Dorsolateral prefrontal cortex (tissue), 122 donors: ENCODE measurements at places on chromosomes 3 and 15. TPM values are rescaled to one million over a fixed set of nuclear protein-coding genes. Genes with fewer than 3 reads are reported as not detected.

GRCh38 chr3:173548261-173548660 lies 150.7 kb downstream of the NLGN1 start:
- no peak for DNase-seq

GRCh38 chr15:81330366-81331090 lies 6.6 kb upstream of the STARD5 start:
- DNase-seq = no peak

DNA sequence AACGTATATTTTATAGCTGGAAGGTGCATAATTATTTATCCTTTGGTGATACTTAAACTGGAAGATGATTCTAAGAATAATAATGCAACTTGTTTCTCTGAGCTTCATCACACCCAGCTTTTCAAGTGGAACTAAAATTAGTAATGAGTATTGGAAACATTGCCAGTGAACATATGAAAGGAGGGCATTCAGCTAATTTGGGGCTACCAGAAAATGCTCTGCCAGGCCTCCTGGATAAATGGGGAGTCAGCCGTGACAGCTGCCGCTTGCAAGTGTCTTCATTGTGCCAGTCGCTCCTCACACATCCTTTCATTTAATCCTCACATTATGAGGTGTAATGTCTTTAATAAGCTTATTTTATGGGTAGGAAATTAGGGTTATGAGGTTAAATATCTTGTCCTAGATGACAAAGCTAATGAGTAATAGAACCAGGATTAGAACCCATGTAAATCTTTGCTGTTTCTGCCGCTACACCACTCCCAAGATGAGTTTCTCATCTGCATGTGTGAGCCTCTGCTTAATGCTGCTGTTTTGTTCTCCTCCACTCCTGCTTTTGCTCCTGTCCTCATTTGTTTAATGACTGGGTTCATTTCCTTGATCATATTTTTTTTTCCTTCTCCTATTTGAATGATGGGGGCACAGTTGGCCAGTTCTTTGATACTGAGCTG lies 155.7 kb downstream of the PLCL2 start:
- DNase-seq = no peak

The INSYN1 gene
- 87.7 TPM for total RNA-seq

- DNase-seq = no peak
These were observed 4.0 kb downstream of the CYP8B1 start for GRCh38 chr3:42871592-42872196.
